ENCODE measurements at places on chromosomes 3 and 15.

GRCh38 chr15:61518191-61518950 is 289.3 kb upstream of the RORA start:
- no peak for DNase-seq

GRCh38 chr3:26915208-26915607 is 292.6 kb downstream of the LRRC3B start:
- no peak for DNase-seq

DNA sequence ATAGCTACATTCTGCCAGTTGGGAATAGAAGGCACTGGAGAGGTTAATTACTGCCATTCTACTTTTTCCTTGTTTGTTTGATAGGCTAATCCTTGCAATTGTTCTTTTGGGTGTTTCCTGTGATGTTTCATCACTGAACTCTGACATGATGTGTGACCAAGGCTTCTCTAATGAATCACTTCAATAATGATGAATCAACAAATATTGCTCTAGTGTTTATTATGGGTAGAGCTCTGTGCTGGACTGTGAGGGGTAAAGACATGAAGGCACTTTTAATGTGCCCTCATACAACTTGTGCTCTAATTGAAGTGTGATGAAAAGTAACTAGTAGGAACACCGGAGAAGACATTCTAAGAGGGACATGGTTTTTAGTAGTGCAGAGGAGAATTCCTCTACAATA is 233.6 kb downstream of the WDR72 start:
- no peak for DNase-seq

GRCh38 chr15:72334842-72335241 is 14.9 kb upstream of the CELF6 start:
- no peak for DNase-seq

DNA sequence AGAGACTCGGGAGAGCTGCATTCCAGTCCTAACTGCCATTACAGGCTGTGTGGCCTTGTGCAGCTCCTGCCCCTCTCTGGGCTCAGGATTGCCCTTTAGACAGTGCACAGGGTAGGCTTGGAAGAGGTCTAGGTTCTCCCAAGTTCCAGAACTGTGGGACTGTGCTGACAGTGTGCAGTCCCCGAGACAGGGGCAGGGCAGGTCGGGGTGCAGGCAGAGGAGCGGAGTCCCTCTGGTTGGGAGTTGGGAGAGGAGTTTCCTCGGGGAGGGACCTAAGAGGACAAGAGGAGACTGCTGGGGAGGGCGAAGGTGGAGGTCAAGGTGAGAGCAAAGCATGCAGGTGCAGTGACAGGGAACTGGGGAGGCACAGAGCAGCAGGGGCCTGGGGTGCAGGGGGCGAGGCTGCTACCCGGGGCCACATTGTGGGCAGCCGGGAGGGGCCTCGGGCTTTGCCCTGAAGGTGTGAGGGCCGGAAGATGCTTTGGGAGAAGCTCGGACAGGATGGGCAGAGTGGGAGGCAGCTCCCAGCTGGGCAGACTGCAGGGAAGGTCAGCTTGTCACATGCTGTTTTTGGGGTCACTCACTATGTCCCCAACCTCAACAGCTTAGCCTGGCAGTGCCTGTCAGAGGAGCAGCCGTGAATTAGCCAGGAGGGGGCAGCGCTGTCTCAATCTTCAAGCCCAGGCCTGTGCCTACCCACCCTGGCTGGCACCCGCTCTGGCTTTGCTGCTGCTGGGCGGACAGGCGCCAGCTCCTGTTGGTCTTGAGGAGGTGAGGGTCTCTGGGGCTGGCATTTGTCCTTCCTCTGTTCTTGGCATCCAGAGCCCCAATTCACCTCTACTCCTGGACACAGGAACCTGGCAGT is 15.4 kb upstream of the CSPG4 start:
- DNase-seq, result no peak

DNA sequence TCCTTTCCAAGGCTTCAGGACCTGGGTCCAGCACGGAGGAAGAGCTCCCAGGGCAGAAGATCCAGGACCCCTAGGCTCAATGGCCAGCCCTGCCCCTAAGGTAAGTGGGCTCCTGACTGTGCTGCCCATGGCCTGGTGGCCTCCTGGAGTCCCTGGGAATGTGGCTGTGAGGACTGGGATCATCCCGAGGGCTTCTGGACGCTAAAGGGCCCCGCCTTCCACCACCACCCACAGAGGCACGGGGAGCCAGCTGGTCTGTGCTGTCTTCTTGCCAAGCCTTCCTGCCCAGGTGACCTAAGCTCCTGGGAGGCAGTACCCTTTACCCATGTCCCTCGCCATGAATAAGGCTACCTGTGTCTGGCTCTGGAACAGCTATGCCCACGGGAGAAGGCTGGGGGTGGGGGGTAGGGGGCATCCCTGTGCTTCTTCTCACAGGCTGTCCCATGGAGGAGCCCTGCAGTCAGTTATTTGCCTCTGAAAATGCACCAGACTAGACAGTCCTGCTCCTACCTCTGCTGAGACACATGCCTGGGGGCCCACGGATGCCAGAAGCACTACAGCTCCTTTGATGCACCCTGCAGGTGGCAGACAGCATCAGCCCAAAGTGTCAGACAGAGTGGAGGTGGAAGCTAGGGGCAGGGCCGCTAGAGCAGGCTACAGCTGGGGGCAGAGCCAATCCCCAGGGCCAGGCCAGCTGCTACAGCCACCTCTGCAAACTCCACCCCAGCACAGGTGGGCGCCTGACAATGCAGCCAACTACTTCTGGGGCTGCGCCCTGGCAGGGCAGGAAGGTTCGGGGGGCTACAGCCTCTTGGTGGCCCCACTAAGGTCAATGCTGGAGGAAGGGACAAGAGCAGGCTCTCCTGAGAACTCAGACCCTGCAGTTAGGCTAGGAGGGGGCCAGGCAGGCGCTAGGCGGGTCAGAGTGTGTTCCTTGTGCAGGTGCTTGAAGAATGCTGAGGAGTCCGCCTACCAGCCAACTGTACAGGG is 90.9 kb downstream of the SEC22A start:
- no peak for DNase-seq

- no peak for DNase-seq
Measured at GRCh38 chr3:50591196-50591741, 20.3 kb downstream of the CISH start.

DNA sequence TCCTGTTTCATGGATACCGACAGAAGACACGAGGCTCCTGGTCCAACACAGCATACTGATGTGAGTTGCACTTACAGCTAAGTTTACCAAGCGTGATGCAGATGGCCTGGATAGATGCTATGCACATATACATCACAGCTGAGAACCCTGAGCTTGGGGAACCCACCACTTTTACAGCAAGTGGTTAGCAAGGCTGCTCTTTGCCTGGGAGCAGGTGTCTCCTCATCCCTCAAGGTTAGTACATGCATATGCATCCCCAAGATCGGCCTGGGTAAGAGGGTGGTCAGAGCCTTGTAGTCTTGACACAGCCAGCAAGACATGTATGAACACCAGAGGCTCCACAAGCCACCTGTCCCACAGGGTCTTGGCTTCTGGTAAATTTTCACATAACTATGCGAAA is 28.3 kb downstream of the LRRC2 start:
- no peak for DNase-seq

DNA sequence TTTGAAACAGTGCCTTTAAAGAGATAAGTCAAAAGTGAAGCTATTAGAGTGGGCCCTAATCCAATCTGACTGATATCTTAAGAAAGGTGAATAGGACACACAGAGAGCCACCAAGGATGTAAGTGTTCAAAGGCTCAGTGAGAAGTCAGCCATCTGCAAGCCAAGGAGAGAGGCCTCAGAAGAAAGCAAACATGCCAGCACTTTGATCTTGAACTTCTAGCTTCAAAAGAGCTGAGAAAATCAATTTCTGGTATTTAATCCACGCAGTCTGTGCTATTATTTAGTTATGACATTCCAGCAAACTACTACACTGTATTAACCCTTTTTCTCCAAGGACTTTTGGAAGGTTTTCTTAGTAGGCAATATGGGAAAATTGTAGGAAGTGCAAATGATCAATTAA is 95.7 kb downstream of the LRRC3B start:
- no peak for DNase-seq

GRCh38 chr15:79122991-79123390 is 32.4 kb upstream of the RASGRF1 start:
- DNase-seq, result no peak
